Epithelial cell of esophagus (primary cell): ENCODE measurements at places on chromosomes 6 and 20.
A peak's percentile ranks its signal among the peaks of the same experiment; 100 is the strongest.

- no peak for DNase-seq
These were observed 142.1 kb downstream of the DTNBP1 start for GRCh38 chr6:15520626-15521203.

DNA sequence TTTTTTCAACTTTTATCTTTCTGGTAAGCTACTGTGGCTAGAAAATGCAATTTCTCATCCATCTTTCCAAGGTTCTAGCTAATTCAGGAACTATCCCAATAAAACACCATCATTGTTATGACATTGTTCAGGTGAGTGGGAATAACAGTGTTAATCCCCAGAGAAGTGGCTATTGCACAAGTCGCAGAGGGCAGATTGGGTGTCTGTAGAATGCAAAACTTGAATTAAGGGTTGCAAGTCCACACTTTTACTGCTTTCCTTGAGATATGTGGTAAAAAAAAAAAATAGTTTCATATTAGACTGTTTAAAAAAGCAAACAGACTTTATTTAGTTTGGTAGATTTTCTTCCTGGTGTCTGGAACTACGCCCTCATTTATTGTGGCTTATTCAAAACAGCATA, 41.1 kb upstream of the PRDM1 start:
- DNase-seq = no peak

DNA sequence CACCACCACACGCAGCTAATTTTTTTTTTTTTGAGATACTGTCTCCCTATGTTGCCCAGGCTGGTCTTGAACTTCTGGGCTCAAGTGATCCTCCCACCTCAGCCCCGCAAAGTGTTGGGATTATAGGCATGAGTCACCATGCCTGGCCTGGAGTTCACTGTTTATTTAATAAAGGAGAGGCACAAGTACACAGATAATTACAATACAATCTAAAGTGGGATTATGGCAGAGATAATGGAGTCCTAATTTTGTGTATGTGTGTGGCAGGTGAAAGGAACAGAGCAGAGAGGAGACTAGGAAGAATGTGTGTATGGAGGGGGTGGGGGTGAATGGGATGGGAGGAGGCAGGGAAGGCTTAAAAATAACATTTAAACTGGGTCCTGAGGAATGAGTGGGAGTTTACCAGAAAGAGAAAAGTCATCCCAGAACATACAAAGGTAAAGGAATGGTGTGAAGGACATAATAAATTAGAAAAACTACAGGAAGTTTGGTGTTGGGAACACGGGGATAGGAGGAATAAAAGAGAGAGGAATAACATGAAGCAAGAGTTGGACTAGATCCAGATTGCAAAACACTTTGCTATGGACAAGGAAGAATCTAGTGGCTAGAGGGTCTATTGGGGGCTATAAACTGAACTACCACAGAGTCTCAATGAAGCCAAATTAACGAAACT, 4.4 kb downstream of the NCOA5 start:
- peak; percentile 43 for DNase-seq

DNA sequence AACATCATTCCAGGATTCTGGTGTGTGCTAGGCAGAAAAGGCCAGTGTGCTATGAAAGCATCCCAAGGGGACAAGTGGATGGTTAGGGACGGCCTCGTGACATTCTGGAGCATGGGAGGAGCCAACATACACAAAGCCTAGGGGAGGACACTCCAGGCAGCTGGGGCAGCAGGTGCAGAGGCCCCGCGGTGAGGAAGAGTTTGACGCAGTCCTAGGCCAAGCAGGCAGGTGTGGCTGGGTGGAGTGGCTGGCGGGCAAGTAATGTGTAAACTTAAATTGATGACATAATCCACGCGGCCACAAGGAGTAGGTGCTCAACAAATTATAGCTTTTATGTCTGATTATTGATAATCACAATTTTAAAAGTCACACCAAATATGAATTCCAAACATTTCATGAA, 93.6 kb downstream of the TMEM242 start:
- no peak for DNase-seq

GRCh38 chr6:112163295-112164257, 76.2 kb downstream of the FAM229B start:
- peak; percentile 62 for DNase-seq

DNA sequence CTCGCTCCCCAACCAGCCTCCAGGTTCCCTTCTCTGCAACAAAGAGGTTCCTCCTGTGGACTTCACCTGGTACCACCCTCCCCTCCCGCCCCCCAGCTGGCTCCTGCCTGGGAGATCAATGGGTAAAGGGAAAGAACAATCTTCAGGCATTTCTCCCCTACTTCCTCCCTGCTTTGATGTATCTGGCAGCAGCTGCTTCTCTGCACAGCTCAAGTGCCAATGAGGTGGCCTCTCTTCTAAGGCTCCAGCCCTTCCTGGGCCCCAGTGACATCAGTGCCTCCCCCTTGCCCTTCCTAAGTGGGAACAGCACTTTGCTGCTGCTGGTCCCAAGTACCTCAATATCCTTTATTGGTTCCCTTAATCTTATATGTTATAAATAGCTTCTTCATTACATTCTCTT, 23.5 kb downstream of the MOCS1 start:
- DNase-seq = no peak

DNA sequence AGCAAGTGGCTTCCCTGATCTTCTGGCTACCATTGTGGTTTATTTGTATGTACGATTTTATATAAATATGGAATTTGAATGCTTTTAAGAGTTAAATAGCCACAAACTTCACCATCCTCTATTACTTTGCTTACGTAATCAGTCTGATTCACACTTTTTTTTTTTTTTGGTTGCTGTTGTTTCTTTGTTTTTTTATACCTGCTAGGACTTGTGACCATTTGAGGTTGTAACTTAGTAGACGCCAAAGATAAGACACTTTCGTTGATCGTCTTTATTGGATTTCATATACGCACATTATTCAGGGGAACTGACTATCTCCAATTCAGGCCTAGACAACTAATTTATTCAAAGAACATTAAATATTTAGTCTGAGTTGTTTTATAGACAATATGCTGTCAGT, 559.0 kb downstream of the CBLN4 start:
- DNase-seq = peak; percentile 46

- DNase-seq = peak; percentile 21
These were observed at the start of gene ATP9A for GRCh38 chr20:51767867-51768758. Gene ATP9A, minus strand, starts transcription at chr20:51768390. Its CDS starts 21 bp downstream, at chr20:51768369.

GRCh38 chr20:9134346-9134745, 65.5 kb downstream of the PLCB4 start:
- DNase-seq = no peak

DNA sequence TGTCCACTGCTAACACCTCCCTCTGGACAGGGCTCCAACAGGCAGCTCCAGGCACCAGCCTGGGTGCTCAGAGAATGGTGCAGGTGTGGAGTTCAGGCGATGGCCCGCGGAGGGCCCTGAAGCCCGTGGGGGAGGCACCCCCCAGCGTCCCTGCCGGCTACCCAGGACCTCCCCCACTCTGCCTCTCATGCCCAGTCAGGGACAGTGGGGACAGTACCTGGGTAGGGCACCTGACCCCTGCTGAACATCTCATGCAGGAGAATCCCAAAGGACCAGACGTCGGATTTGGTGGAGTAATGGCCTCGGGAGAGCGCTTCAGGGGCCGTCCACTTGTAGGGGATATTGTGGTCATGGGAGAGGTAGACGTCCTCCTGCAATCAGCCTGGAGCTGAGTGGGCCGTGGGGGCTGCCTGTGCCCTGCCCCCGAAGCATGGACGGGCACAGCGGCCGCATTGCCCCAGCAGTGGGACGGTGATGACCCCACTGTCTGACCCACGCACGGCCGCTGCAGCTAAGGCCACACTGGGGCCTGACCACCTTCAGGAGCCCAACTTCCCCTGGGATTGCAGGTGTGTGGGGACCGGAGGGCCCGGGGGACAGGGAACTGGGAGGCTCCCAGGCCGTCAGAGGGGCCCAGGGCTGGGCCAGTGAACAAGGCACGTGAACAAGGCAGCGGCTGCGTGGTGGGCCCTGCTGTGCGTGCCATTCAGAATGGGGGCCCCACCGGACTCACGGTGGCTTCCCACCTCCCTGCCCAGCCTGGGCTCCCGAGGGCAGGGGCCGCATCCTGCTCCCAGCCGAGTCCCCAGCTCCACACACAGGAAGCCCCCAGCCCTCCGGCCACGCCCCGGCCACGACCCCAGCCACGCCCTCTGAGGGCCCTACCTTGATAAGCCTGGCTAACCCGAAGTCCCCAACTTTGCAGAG, 7.1 kb downstream of the PTK6 start:
- no peak for DNase-seq

GRCh38 chr20:63895952-63896263, 982 bp downstream of the DNAJC5 start:
- DNase-seq = peak; percentile 78

- DNase-seq = no peak
These were observed 103.5 kb upstream of the PTPRT start for GRCh38 chr20:43293068-43293786.

DNA sequence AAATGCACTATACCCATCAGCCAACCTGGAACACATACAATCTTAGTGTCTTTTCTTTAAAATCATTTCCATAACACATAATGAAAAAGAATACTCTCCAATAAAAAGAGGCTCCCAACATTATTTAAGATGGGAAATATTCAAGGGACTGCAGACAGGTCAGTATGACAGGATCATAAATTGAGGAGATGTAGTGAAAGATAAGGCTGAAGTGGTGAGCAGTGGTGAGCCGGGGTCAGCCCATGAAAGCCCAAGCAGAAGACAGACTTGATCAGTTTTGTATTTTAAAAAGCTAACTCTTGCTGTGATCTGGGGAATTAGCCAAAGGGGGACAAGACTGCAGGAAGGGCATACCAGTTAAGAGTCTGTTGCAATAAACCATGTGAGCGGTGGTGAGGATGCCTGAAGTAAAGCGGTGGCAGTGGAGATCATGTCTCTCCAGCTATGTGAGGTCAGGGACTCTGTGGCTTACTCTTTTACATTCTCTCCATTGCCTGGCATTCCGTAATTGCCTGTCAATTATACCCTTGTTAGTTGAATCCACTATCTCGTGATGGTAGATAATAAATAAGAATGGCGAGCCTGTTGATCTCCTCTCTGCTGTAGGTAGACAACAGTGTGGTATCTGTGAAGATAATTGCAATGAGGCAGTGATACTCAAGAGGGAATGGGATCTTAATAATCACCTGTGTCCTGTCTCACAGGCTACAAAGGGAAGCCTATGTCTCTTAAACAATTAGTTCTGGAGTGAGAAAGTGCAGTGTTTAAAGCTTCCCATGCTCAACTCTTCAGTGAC, 97.4 kb downstream of the FILIP1 start:
- DNase-seq = no peak

- DNase-seq = no peak
These were observed 28.7 kb downstream of the SAYSD1 start for GRCh38 chr6:39086294-39086693.

GRCh38 chr20:39528436-39528835, 566.3 kb downstream of the DHX35 start:
- no peak for DNase-seq

DNA sequence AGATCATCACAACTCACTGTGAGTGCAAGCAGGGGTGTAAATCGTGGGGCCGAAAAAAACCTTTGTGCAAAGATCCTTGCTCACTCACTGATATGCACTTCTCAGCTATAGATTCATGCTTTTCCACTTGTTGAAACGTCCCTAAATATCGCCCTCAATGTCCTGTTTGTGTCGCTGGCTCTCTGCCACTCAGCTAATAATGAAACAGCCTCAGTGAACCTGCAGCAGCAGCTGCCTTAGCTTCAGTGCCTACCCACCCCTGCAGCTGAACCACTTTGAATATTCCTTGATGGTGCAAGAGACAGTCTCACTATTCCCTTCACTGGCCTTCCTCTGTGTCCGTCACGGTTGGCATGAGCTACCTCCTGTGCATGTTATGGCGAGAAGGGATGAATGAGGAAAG, 128.9 kb upstream of the NAA20 start:
- peak; percentile 57 for DNase-seq

DNA sequence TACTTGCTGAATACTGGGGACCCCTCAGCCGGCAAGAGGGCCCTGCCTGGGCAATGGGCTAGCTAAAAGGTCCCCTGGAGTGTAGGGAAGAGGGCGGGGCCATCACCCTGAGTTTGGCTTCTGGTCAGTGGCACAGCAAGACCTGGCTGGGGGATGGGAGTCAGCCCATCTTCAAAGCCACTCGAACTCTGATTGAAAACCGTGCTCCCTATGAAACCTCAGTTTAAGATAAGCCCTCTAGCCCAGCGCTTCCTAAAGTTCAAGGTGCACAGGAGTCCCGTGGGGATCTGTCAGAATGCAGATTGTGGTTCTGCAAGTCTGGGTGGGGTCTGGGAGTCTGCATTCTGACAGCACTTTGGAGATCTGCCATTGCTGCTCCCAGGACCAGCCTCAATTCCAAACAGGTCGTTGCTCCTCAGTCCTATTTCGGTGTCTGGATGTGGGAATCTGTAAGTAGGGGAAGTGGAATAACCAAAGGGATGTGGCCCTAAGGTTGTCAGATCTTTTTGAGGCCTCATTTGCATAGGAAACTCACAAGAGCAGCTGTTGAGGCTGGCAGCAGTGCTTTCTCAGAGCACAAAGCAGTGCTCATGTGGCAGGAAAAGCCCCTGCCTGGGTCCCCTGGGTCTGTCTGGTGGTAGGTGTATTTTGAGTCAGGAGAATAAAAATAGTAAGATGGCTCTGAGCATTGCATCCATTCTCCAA, 85.3 kb upstream of the SCP2D1 start:
- no peak for DNase-seq

DNA sequence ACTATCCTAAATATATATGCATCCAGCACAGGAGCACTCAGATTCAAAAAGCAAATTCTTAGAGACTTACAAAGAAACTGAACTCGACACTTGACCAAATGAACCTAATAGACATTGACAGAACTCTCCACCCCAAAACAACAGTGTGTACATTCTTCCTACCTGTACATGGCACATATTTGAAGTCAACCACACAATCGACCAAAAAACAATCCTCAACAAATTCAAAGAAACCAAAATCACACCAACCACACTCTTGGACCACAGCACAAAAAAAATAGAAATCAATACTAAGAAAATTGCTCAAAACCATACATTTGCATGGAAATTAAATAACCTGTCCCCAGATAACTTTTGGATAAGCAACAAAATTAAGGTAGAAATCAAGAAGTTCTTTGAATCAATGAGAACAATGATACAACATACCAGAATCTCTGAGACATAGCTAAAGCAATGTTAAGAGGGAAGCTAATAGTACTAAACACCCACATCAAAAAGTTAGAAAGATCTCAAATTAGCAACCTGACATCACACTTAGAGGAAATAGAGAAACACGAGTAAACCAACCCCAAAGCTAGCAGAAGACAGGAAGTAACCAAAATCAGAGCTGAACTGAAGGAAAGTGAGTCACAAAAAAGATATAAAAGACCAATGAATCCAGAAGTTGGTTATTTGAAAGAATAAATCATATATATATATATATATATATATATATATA, 12.5 kb upstream of the TREM1 start:
- DNase-seq = no peak

- peak; percentile 92 for DNase-seq
These were observed 175.5 kb upstream of the FOXQ1 start for GRCh38 chr6:1136415-1136774.

GRCh38 chr20:59015812-59016711, 3.2 kb upstream of the TUBB1 start:
- no peak for DNase-seq
